Uterus (tissue), 4 donors: ENCODE measurements at places on chromosomes 6 and 20. TPM values are rescaled to one million over a fixed set of nuclear protein-coding genes. Genes with fewer than 3 reads are reported as not detected.

Gene CDH4
- total RNA-seq: under 0.01 TPM

Gene FRK
- total RNA-seq: 2.3 TPM

Gene SMOC2
- total RNA-seq: 139 TPM

Gene PRSS35
- 0.34 TPM for total RNA-seq

Gene CLPSL1
- total RNA-seq: not detected

Gene RBM24
- 39.0 TPM for total RNA-seq

Gene KCNK15
- total RNA-seq: 0.26 TPM

Gene PEX3
- total RNA-seq: 11.5 TPM

Gene CLDN20
- total RNA-seq: 1.5 TPM

Gene RIMS4
- total RNA-seq: 0.59 TPM

Gene TOX2
- total RNA-seq: 4.8 TPM

Gene HEY2
- total RNA-seq: 9.3 TPM

Gene RNF144B
- total RNA-seq: 17.6 TPM

Gene METTL24
- 18.0 TPM for total RNA-seq

Gene C20orf141
- total RNA-seq: not detected

Gene DEF6
- total RNA-seq: 1.2 TPM

Gene POM121L2
- total RNA-seq: not detected

Gene PNRC1
- 114 TPM for total RNA-seq

Gene SNAP91
- not detected for total RNA-seq

Gene BEND6
- 3.8 TPM for total RNA-seq

Gene EYA2
- 2.0 TPM for total RNA-seq

Gene XKR7
- total RNA-seq: not detected

Gene IL17F
- total RNA-seq: not detected

Gene FAM217A
- total RNA-seq: not detected

Gene EPHA7
- 2.1 TPM for total RNA-seq

Gene RWDD2A
- total RNA-seq: 4.3 TPM

Gene COL12A1
- total RNA-seq: 423 TPM

Gene LRRN4
- total RNA-seq: not detected

Gene PSORS1C2
- not detected for total RNA-seq

Gene LTV1
- 5.4 TPM for total RNA-seq
